ENCODE measurements at places on chromosomes 16 and 17.

GRCh38 chr17:38439436-38439835 lies 11.2 kb downstream of the ARHGAP23 start:
- DNase-seq: no peak

DNA sequence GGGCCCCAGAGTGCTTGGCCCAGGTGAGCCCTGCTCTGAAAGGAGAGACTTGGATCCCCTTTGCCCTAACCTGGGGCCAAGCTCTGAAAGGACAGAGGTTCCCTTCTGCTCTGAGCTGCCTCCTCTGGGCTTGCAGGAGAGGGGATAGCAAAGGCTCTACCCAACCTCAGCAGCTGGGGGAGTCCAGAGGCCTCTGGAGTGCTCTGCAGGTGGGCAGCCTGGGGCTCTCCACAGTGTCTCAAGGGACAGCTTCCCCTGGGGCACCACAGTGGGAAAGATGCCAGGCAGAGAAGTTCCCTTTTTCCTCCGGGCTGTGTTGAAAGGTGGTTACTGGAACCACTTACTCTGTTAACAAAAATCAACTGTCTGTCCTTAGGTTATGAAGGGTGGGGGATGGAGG lies 48.2 kb upstream of the MGAT5B start:
- no peak for DNase-seq

- DNase-seq: no peak
These were observed 57.8 kb downstream of the MYH10 start for GRCh38 chr17:8572764-8573163.

DNA sequence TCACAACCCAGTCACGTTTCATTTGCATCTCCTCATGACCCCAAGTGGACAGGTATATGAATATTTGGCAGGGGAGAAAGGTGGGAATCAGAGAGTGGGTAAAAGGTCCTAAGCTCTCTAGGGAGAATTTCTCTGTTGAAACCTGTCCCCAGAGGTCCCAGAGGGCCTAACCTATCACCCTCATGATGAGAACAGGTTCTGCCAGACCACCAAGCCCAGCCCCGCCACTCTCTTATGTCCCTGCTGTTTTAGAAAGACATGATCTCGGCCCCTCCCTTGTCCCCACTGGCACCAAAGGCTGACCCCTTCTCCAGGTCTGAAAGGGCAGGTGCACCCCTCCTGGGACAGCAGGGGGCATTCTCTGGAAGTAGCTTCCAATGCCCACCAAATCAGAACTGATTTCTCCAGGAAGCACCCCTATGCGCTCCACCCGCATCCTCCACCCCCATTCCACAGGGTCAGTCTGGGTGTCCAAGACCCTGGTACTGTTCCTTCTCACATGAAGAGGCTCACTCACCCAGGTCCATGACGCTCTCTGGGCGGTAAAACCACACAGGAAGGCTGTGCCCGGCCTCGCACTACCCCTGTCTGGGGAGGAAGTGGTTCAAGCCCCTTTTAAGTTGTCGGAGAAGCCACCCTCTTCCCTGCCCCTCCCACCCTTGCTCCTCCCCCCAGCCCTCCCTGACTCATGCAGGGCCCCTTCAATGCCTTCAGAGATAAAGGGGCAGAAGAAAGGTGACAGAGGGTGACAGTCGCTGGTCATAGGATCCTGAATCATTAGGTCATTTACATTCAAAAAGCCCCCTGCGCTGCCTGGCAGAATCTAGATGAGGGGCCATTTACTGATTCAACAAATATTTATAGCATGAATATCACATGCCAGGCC lies at the start of gene CCR7:
Gene CCR7 (minus strand): TSS at position 590 of the 886 bp plus-strand sequence. CDS start 63 bp downstream, at position 527.
- no peak for DNase-seq

- no peak for DNase-seq
These were observed 315.5 kb upstream of the RBFOX1 start for GRCh38 chr16:7017006-7017662.

DNA sequence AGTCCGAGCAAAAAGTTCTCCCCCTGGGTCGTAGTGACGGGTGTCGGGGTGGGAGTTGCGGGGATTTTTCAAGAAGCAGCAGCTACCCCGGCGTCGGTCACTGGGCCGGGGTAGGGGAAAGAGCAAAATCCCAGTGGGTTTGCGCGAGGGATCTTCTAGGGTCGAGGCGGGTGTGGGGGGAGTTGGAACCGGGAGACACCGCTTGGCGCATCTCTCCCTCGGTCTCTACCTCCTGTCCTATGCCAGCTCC lies 2.3 kb upstream of the UBTF start:
- DNase-seq: no peak

DNA sequence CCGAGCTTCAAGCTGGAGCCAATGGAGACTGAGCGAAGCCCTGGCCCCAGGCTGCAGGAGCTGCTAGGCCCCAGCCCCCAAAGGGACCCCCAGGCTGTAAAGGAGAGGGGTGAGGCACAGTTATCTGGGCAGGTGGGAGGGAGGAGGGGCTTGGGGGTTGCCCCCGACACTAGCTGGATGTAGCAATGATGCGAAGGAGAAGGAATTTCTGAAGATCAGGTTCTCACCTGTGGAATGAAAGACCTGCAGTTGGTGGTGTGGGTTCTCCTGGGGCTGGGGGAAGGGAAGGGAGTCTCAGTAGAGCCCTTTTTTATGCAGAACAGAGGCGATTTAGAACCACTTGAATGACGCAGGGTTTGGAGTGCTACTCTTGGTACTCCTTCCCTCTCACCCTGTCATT lies 1.8 kb downstream of the ZNF263 start:
- no peak for DNase-seq

DNA sequence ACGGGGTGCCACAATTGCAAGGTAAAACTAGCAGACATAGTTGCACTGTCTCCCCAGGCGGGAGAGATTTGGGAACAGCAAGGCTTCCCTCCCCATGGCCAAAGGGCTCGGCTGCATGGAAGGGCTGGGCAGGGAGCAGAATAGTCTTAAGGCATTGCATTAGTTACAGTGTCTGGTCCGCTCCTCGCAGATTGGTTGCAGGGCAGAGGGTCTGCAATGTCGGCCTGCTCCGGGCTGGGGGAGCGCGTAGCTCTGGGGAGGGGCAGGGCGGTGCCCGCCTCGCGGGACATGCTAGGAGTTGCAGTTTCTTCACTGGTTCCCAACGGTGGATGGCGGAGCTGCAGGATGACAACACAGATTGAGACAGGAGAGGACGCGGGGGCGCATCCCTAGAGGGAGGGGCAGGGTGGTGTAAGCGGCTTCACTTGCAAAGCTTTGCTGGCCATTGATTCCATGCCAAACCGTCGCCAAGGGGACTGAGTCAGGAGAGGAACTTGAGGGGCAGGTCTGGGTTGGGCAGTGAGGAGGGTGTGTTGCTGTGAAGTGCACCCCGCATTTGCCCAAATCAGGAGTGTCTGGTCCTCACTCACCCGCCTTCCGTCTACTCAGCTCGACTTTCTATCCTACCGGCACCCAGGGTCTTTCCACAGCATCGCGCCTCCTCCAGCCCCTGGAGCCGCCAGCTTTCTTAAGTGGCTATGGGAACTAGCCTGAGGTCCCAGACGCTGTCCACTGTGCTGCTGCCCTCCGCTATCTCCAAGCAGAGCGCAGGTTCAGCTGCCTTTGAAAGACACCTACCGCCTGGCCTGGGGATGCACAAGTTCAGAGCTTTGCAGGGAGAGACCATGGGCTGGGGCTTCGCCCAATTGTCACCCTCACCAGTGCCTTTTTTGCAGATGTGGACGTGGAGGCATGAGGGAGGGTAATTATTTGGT lies 1748.9 kb downstream of the TP53TG3F start:
- DNase-seq: no peak

DNA sequence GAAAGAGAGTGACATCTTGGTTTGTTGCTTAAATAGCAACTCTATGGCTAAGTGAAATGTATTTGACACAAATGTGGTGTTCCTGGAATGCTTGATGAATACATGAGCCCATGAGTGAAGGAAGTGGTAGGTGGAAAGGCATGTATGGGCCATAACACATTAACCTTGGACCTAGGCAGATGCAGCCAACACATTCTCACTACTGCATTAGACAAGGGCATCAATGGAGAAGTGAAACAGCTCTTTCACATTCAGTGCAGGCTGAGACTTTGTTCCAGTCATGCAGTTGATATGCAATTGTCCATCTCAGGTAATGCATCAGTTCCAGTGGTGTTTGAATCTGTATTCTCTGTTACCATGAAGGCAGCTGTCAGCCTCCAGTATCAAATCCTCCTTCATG lies 133.6 kb downstream of the HS3ST3B1 start:
- DNase-seq: no peak

DNA sequence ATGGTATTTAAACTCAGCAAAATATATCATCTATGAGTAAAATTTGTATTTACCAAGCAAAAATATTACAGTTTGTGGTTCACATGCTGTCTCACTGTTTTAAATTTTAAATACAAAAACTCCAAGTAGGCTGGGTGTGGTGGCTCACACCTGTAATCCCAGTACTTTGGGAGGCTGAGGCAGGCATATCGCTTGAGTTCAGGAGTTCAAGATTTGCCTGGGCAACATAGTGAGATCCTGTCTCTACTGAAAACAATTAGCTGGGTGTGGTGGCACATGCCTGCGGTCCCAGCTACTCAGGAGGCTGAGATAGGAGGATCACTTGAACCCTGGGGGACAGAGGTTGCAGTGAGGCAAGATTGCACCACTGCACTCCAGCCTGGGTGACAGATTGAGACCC lies 37.3 kb downstream of the MAPT start:
- no peak for DNase-seq

DNA sequence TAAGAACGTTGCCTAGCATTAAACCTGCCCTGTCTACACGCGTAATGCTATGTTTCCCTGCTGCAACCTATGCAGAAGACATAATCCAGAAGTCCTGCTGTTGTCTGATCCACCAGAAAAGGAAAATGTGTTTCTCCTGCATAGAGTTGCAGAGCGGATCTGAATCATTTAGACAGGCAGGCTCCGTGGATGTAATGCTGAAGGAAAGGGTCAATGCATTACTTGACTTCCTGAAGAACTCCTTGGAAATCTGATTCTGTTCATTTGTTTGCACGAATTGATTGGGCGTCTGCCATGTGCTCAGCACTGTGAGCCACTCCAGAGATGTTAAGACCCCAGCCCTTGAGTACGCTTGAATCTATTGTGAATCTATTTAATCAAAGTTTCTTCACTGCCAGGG lies 83.4 kb downstream of the FOXL1 start:
- no peak for DNase-seq
